NCI-H146 (cell line): ENCODE measurements at places on chromosomes 11 and 22.

DNA sequence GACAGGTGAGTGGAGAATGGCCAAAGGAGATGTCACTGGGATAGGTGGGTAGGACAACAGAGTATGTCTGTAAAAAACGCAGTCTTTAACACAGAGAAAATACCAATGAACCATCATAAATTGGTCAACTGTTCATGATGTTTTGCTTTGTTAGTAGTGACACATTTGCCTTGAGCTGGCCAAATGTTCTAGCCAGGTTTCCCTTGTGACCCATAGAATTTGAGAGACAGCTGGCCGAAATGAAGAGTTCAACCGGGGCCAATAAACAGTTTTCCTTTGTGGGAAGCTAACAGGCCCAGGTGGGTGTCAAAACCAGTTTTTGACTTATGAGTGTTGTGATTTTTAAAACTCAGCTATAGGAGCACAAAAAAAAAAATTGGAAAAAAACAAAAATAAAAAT is 116.6 kb upstream of the BID start:
- no peak for DNase-seq

DNA sequence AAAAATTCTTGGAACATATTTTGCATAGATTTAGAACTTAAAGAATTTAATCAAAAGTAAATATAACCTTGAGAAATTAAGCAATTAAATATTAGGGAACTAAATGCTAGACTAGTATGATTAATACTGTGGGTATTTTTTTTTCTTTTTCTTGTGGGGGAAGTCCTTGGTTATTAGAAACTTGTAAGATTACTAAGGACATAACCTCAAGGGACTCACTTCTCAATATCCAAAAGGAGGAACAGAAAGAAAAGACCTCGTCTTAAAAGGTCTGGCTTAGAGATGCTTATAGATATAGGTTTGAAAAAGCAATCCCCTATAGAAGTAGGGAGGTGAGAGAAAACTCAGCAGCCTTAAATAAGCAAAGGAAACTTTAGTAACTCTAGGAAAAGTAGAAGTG is 368.5 kb downstream of the INSC start:
- DNase-seq = no peak

- no peak for DNase-seq
Observed at GRCh38 chr11:118398791-118399559, 2.4 kb upstream of the ATP5MG start.

DNA sequence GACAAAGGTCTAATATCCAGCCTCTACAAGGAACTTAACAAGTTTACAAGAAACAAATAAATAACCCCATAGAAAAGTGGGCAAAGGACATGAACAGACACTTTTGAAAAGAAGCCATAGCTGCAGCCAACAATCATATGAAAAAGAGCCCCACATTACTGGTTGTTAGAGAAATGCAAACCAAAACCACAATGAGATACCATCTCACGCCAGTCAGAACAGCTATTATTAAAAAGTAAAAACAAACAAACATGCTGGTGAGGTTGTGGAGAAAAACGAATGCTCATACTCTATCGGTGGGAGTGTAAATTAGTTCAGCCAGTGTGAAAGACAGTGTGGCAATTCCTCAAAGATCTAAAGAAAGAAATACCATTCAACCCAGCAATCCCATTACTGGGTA is 5.6 kb upstream of the SLC22A25 start:
- DNase-seq = no peak

- DNase-seq = peak; percentile 31
Observed at GRCh38 chr11:44955015-44955738, 4.5 kb upstream of the TP53I11 start.

DNA sequence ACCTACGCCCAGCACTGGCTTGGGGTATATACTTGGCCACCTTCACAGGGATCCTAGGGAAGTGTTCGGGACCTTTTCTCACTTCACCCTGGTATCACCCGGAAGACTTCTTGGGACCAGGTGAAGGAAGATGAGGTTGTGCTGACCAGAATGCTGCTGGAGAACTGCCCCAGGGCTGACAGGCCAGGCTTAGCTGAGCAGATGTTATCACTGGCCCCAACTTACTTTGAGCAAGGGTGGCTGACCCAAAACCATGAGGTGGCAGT is 4.5 kb downstream of the FTH1 start:
- DNase-seq = no peak
